ENCODE measurements at places on chromosomes 5 and 9.

- DNase-seq, result no peak
Observed at GRCh38 chr9:93651521-93651950, 75.2 kb downstream of the PHF2 start.

- DNase-seq, result no peak
Observed at GRCh38 chr5:54528633-54529209, 11.2 kb downstream of the SNX18 start.

DNA sequence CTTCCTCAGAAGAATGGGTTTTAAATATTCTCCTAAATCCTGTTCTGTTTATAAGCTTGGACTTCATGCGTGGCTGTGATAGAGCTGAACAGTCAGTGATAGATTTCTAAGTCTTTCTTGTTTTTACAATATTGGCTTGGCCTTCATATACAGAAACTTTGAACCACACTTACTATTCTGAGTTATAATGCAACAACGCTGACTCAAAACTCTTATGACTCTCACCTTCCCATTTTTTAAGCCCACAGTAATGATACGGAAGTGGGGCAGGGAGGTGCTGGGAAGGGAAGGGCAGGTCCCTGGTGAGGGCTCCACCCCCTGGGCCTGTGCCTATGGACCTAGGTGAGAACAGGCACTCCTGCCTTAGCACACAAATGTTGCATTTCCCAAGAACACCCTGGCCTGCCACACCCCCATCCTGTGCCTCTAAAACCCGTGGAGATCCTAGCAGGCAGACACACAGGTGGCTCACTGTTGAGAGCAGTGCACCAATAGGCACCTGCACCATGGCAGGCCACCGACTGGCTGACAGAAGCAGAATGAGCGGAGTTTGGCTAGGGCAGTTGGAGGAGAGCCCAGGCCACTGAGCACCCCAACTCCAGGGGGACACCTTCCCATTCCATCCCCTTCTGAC, 376.7 kb downstream of the GABRG2 start:
- no peak for DNase-seq

DNA sequence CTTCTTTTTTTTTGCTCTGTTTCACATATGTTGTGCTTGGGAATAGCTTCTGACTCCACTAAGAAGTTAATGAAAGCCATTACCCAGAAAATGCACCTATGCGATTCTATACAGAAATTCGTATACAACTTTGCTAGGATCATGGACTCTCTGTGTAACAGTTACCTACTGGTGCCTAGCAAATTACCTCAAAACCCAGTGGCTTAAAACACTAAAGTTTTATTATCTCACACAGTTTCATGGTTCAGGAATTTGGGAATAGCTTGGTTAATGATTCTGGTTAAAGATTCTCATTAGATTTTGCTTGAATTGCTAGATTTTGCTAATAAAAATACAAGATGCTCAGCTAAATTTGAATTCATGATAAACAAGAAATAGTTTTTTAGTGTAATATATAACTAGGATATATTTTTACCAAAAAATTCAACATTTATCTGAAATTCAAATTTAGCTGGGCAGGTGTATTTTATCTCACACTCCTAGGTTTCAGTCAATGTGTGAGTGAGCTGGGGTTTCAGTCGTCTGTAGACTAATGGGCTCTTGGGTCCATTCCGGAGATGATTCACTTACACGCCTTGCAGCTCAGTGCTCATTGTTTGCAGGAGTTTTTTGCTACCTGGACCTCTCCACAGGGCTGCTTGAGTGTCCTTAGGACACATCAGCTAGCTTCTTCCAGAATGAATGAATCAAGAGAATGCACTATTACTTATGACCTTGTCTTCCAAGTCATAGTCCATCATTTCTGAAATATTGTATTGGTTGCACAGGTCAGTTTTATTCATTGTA, 75.1 kb downstream of the MROH2B start:
- no peak for DNase-seq

DNA sequence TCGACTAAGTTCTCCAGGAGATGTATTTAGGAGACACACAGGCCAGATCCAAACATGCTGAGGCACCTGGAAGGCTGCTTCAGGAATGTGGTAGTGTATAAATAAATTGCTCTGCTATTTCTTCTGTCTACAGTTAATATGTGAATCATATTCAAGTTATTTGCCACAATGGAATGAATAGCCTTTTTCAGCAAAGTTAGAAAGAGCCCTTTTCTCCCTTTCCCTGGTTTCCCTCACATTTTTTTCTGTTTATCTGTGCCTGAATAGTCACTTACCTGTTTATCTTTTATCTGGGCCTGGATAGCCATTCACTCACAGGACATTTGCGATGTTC, 44.1 kb upstream of the CLINT1 start:
- DNase-seq, result no peak

GRCh38 chr9:115146581-115147021, 28.6 kb upstream of the TNC start:
- DNase-seq, result no peak

- DNase-seq, result peak; percentile 41
Observed at GRCh38 chr9:17063535-17064135, 71.2 kb upstream of the CNTLN start.

DNA sequence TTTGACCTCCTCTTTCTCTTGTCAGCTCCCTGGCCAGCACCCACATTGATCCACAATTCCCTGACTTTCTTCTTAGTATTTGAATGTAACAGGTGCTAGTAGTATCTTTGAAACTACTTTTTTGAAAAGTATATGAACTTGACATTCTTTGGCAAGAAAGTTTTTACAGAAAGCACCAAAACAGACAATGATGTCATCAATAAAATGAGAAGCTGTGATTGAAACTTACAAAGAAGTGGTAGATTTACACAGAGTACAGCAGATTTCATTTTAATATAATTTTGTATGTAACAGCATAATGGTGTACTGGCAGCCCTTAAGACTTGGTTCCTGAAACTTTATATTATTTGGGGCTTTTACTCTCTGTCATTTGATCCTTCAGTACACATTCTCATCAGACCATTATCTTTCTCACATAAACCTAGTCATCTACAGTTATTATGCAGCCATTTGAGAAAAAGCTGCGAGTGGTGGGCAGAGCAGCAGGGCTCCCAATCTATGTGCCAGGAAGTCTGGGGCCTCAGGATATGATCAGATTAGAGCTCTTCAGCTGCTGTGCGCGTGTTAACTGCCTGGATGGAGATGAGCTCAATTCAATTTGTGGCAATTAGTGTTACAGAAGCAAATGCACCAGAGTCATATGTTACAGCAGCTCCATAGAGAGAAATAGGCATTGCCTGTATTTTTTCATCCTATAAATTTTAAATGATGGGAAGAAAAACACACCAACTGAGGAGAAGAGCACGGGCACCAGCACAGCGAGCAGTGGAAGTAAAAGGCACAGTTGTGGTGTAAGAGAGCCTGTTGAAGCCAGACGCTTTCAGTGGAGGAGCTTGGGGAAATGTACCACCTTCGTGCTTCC, 126.1 kb downstream of the STARD4 start:
- no peak for DNase-seq

DNA sequence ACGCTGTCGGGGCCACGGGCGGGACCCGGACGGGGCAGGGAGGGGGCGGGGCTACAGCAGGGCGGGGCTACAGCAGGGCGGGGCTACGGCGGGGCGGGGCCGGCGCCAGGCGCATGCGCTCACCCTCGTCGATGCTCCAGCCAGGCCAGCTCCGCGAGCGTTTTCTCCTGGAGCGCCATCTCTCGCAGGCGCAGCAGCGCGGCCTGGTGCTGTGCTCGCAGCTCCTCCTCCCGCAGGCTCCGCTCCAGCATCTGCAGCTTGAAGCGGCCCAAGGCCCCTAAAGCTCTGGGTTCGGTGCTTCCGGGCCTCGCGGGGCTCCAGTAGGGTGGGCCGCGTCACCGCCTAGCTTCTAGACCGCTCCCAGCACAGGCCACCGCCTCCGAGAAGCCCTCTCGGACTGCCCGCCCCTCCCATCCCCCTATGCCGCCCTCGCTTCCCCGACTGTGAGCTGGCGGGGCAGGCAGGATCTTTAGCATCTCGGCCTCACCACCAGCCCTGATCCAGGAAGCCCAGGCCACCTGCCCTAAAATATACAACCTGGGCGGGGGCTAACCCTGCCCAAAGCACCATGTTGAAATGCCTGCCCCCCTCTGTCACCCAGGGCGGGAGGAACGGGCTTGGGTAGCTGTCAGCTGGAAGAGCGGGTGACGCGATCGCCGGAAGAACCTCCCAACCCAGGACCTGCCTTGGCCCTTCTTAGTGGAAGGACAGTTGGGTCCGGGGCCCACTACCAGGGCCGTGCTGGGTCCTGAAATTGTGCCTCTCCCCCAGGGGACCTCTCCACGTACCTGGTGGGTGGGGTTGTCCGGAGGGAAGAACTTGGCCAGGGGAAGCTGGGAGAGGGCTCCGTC, 21.9 kb upstream of the QSOX2 start:
- DNase-seq, result peak; percentile 64

All from AML-193 (cell line).